Tibial artery (tissue), 4 donors: ENCODE measurements at places on chromosomes 3 and 15.

- no peak for DNase-seq
These were observed 6.4 kb downstream of the BDH1 start for GRCh38 chr3:197549261-197549885.

DNA sequence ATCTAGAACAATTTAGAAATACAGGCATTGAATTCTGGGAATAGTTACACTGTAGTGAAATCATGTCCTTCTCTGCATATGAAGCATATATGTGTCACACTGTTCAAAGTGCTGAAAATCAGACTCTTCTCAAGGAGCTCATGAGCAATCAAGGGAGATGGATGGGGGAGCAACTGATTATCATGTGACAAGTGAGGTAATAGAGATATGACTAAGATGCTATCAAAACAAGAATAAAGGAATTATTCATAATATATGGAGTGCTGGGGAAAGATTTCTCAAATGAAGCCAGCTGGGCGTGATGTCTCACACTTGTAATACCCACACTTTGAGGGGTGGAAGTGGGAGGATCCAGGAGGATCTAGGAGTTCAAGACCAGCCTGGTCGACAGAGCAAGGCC is 74.9 kb upstream of the CHRNB4 start:
- DNase-seq: no peak

DNA sequence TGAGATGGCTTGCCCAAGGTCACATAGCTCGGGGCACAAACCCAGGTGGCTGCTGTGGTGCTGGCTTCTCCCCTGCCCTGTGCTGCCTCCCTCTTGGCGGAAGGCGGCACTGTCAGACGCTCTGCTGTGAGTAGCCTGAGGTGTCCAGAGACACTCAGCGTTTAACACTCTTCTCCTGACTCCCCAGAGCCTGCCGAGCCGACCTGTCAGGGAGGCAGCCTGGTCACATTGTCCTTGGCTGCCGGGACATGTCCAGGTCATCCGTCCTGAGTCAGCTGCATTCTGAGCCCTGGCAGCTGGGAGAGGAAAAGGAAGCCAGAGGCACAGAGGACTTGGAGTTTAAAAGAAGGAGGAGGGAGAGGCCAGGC is 4.7 kb downstream of the LMAN1L start:
- DNase-seq: no peak

DNA sequence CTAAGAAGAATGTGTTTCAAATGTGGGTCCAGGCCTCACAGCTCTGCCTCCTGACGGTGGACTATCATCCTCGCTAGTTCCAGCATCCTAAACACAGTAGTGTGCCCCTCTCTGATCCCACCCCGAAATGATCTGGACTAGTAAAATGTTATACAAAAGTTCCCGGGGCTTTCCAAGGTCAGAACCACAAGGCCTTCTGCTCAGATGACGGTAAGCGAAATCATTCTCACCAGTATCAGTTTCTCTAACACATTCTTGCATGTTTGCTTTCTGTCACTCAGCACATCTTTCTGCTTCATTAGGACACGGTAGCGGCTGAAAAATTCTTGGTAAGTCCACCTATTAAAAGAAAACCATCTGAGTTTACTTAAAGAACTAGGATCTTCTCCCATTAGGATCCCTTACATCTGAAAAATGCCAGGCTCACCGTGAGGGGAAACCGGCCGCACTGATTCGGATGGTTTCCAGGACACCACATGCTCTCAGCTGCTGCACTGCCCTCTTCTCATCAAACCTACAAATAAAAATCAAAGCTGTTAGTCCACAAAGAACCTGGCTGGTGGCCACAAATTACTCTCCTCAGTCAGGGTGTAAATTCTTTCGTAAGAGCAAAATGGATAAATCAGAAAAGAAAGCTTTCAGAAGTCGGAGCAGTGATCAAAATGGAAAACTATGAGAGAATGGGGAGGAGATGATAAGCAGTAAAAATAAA is 83.9 kb upstream of the MYO5C start:
- no peak for DNase-seq

GRCh38 chr3:141148770-141149169 is 82.9 kb upstream of the PXYLP1 start:
- no peak for DNase-seq

- DNase-seq: no peak
These were observed 35.0 kb upstream of the HES1 start for GRCh38 chr3:194100856-194101390.

GRCh38 chr15:79526376-79526775 is 94.2 kb downstream of the MINAR1 start:
- no peak for DNase-seq

DNA sequence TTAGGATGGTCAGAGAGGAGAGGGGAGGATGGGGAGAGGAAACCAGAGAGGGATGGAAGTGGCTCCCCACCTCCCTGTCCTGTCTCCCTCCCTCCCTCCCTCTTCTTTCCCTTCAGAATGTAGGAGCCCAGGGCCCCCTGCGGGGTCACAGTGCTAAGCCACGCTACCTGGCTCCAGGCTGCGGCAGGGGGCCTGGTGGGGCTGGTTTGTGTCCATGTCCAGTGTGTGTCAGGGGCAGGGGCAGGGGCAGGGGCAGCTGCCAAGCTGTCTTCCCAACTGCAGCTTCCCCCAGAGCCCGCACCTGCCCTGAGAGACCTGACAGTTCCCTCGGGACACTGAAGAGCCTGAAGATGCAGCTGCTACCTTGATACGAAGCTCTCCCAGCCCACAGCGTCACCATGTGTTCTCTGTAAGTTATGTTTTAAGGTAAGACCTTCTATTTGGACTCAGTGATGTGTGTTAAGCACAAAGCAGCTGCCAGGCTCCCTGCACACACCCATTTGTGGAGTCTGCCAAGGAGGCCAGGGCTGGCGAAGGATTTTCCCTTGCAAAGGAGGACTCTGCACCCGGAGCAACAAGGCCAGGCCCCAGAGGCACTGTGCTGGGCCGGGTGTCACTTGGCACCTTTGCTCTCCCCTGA is 121.8 kb upstream of the SMAD3 start:
- no peak for DNase-seq
